ENCODE measurements at places on chromosomes 4 and X.

GRCh38 chrX:101383679-101384205, 2.2 kb downstream of the BTK start:
- DNase-seq: no peak

DNA sequence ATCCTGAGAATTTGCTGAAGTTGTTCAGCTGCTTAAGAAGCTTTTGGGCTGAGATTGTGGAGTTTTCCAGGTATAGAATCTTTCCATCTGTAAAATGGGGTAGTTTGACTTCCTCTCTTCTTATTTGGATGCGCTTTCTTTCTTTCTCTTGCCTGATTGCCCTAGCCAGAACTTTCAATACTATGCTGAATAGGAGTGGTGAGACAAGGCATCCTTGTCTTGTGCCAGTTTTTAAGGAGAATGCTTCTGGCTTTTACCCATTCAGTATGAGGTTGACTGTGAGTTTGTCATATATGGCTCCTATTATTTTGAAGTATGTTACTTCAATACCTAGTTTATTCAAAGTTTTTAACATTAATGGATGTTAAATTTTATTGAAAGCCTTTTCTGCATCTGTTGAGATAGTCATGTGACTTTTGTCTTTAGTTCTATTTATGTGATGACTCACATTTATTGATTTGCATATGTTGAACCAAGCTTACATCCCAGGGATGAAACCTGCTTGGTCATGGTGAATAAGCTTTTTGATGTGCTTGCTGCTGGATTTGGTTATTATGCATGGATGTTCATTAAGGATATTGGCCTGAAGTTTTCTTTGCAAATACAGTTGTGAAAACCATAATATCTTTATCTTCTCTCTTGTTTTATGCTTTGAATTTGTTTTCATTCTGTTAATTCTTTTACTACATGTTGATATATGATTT, 573.8 kb upstream of the NDST4 start:
- peak; percentile 7 for DNase-seq

DNA sequence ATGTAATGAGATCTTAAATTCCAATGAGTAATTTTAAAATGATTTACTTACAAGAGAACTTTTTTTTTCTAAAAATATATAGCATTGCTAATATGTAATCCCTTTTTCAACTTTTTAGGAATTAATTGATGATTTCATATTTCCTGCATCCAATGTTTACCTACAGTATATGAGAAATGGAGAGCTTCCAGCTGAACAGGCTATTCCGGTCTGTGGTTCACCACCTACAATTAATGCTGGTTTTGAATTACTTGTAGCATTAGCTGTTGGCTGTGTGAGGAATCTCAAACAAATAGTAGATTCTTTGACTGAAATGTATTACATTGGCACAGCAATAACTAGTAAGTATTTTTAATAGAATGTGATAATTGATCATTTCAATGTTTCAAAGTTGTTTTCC, 113.2 kb downstream of the USP9X start:
- DNase-seq: no peak

- DNase-seq: no peak
These were observed at the start of gene NUDT10 for GRCh38 chrX:51332188-51332942. Gene NUDT10, plus strand, starts transcription at chrX:51332822. Its CDS starts 144 bp downstream, at chrX:51332966.

GRCh38 chr4:169611157-169611556, 1.2 kb downstream of the NEK1 start:
- no peak for DNase-seq

GRCh38 chrX:83916525-83916924, 55.6 kb downstream of the CYLC1 start:
- DNase-seq: no peak

DNA sequence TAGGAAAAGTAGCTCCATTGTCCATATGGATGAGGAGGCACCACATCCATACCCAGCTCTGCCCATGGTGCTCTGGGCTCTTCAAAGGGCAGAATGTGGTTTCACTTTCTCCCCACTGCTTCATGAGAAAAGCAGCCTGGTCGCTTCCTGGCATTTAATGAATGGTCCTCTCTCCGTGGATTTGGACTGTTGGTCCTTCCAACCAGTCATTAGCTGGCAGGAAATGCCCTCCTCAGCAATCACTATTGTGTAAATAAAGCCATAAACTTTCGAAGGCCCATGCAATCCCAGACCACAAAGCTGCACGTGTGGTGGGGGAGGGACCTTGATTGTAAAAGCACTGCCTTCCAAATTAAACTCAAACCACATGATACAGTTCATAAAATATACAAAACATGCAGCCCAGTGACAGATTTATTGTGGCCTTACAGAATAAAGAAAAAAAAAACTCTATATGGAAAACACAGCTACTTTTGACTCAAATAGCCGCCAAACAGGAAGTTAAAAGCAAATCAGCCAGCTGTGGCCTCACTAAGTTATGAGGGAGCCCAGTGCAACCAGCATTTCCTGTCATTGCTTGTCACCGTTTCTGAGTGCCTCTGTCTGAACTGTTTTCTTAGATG, 8.1 kb downstream of the MBNL3 start:
- DNase-seq: peak; percentile 38

DNA sequence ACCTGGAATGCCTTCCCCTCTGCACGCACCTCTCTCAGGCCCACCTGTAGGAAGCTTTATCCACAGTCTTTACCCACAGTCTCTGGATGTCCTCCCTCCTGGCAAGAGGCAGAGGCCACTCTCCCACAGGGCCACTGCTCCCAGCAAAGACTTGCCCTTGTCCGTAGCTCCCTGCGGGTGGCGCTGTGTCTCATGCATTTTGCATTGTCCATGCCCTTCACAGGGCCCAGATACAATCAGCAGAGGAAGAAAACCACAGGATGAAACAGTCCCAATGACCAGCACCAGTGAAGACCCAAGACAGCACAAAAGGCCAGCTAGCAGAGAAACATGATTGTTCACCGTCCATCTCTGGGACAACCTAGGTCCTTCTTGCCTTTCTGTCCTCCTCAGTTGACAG, 2.1 kb upstream of the NSG1 start:
- no peak for DNase-seq
